Activated T-cell treated with anti-CD3 and anti-CD28 coated beads, Interleukin-2, amount 50 U/mL, for 72 hours (primary cell): ENCODE measurements at places on chromosomes 5 and 9. TPM values are rescaled to one million over a fixed set of nuclear protein-coding genes. Genes with fewer than 3 reads are reported as not detected.

The SLC46A2 gene
- total RNA-seq, result not detected

- H3K4me3 ChIP-seq, result no peak overlapping the region
- no peaks in the 10 kb centered on the region for H3K27me3 ChIP-seq
- no peaks in the 10 kb centered on the region for H3K4me1 ChIP-seq
- DNase-seq, result no peak
Observed at GRCh38 chr5:130135506-130135905, 231.2 kb downstream of the CHSY3 start.

The SRP19 gene
- 47.6 TPM for total RNA-seq

The PCDHGA5 gene
- 0.12 TPM for total RNA-seq

The NMUR2 gene
- total RNA-seq, result not detected

DNA sequence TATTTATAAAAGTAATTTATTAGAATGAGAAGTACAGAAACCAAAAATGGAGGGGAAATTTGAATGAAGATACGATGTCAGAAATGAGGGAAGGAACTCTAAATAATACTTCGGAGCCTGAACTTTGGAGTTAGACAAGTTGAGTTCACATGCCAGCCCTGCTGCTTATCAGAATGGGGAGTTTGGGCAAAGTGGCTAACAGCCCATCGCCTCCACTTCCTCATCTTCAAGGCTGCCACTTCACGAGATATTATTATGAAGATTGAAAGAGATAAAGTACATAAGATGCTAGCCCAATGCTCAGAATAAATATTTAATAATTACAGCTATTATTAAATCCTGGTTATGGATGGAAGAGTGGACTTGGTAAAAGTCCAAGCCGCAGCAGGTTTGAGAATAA lies 56.2 kb upstream of the ABCA1 start:
- DNase-seq, result no peak
- H3K36me3 ChIP-seq, result peaks cover 2% of the 10 kb centered on the region
- H3K27ac ChIP-seq, result no peak overlapping the region
- peaks cover 51% of the 10 kb centered on the region for H3K27me3 ChIP-seq

DNA sequence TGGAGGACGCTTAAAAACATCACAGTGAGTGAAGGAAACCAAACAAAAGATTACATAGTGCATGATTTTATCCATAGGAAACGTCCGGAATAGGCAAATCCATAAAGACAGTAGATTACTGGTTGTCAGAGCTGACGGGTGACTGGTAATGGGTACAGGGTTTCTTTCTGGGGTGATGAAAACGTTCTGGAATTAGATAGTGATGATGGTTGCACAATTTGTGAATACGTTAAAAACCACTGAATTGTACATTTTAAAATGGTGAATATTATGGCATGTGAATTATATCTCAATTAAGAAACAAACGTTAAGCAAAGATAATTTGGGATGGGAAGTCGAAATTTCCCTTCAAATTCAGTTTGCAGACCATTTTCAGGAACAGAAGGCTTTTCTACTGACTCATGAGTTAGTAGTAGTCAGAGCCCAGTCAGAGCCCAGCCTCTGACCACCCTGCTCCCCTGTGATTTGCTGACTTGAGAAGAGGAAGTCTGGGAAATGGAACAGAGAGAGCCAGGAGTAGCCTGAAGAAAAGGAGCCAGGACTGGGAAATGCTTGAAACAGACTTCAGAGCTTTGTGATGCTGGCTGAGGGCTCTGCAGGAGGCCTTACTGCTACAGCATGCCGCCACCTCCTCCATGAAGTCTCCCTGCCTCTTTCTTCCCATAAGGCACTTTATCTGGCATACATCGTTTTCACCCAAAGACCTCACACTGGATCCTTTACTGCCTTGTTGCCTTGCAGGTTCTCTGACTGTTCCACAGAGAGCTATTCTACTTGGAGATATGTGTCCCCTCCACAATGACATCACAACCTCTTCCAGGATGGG lies 46.4 kb upstream of the CTNNA1 start:
- no peak overlapping the region for H3K27ac ChIP-seq
- H3K36me3 ChIP-seq, result no peaks in the 10 kb centered on the region
- no peak overlapping the region for H3K4me3 ChIP-seq
- peaks cover 76% of the 10 kb centered on the region for H3K27me3 ChIP-seq
- DNase-seq, result no peak
- H3K4me1 ChIP-seq, result no peaks in the 10 kb centered on the region

DNA sequence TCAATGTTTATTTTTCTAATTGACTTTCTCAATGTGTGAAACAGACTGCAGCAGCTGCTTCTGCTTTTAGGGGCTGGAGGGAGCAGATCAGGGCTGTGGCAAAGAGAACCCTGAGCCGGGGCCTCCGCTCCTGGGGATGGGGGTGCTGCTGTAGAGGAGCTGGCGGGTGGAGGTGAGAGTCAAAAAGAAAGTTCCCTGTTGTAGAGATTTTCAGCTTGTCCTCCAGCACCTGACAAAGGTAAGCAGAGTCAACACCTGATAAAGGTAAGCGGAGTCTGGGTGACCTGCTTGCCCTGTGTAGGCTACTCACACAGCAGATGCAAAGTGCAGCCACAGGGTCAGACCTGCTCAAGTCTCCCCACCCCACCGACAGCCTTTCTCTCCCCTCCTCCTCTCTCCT lies 252.4 kb upstream of the IRX1 start:
- no peak overlapping the region for H3K27ac ChIP-seq
- H3K36me3 ChIP-seq, result no peaks in the 10 kb centered on the region
- no peak for DNase-seq
- H3K27me3 ChIP-seq, result no peaks in the 10 kb centered on the region
- no peak overlapping the region for H3K4me3 ChIP-seq
- no peaks in the 10 kb centered on the region for H3K4me1 ChIP-seq

GRCh38 chr5:121640298-121640697 lies 211.4 kb upstream of the FTMT start:
- H3K36me3 ChIP-seq, result no peaks in the 10 kb centered on the region
- DNase-seq, result no peak
- no peaks in the 10 kb centered on the region for H3K4me1 ChIP-seq
- no peaks in the 10 kb centered on the region for H3K27me3 ChIP-seq
- no peak overlapping the region for H3K27ac ChIP-seq

The SIT1 gene
- 61.4 TPM for total RNA-seq

The OTULINL gene
- total RNA-seq, result 18.8 TPM

GRCh38 chr5:17665836-17666235 lies 31.6 kb downstream of the TAF11L14 start:
- H3K27me3 ChIP-seq, result no peaks in the 10 kb centered on the region
- H3K36me3 ChIP-seq, result peaks cover 2% of the 10 kb centered on the region
- H3K27ac ChIP-seq, result no peak overlapping the region
- no peak for DNase-seq
